ENCODE measurements at places on chromosomes 6 and 20.

DNA sequence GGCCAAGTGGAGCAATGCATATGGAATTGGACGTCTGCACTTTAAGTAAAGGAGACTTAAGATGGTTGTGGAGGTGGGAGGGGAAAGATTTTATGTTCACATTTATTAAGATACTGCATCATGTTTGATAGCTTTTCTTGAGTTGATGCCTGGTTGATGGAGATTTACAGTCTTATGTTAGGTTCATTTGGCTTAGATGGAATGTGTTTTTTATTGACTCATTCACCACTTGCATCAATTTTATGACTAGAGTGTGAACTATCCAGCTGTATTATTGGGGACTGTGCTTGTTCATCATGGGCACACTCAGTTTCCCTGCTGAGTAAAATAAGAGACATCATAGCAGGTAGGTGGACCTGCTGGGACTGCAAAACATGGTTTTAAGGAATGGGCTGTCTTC is 91.2 kb upstream of the SCP2D1 start:
- DNase-seq: no peak

DNA sequence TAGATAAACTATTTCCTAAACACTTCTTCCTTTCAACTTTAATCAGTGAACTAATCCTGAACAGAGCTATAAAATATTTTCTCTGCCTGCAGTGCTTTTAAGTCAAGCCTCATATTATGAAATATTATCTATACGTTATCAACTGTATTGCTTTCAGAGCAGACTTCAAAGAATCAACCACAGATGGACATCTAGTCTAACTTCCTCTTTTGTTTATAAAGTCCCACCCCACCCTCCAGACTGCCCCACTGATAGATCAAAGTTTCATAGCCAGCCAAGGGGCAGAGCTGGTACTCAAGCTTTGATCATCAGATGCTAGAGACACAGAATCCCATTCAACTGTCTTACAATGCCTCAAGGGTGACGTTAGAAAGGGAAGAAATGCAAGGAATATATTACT is 308.3 kb downstream of the LAMA2 start:
- no peak for DNase-seq

- no peak for DNase-seq
Measured at GRCh38 chr20:62346398-62347150, 20.5 kb downstream of the LAMA5 start.

GRCh38 chr6:44219815-44220784 is 3.3 kb upstream of the SLC29A1 start:
- no peak for DNase-seq

- DNase-seq: no peak
Measured at GRCh38 chr6:33335916-33336315, 18.4 kb upstream of the ZBTB22 start.
